GM03348 (cell line): ENCODE measurements at places on chromosomes 5 and 9.
A peak's percentile ranks its signal among the peaks of the same experiment; 100 is the strongest.

- DNase-seq: peak; percentile 75
These were observed 192.6 kb downstream of the TLE4 start for GRCh38 chr9:79764374-79764773.

- no peak for DNase-seq
These were observed 65.0 kb downstream of the SNCAIP start for GRCh38 chr5:122377026-122377425.

- DNase-seq: no peak
These were observed 134.4 kb upstream of the ABCA1 start for GRCh38 chr9:105062222-105062855.

- no peak for DNase-seq
These were observed 1.8 kb downstream of the HNRNPH1 start for GRCh38 chr5:179621551-179622214.

DNA sequence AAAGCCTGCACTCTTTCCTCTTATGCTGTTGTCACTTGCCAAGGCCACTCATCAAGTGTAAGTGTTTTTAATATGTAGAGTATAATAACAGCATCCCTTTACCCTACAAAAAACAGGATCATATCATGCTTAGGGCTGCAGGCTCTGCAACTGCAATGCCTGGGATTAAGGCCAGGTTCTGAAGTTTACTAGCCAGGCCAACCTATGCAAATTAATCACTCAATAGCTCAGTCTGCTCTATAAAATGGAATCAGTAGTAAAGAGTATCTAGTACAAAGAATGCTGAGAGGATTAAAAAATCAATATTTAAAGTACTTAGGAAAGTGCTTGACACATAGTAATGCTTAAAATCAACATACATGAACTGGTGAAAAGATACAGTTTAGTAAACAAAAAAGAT lies 253.3 kb downstream of the EDIL3 start:
- no peak for DNase-seq
